ENCODE measurements at places on chromosomes 11 and 22.
A peak's percentile ranks its signal among the peaks of the same experiment; 100 is the strongest.

DNA sequence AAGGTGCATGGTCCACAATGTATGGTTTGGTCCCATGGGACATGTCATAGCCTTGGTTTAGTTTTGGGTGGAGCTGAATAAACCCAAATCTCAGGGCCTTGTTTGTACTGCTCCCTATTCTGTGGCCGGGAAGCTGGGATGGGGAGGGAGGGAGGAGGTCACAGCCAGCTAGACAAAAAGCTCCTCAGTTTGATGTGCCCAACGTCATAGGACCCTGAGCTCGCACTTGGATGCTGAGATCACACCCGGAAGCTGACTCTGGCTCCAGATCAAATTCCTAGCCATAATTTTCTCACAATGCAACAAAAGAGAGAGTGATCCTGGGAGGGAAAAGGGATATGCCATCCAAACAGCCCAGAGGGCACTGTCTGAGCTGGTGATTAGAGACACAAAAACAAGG is 1.5 kb downstream of the HSPB2 start:
- no peak for DNase-seq
- peaks cover 7% of the 10 kb centered on the region for H3K27me3 ChIP-seq
- peak overlapping the region; percentile 98 for H3K27ac ChIP-seq
- no peak overlapping the region for H3K4me3 ChIP-seq
- no peaks in the 10 kb centered on the region for H3K36me3 ChIP-seq
- H3K4me1 ChIP-seq = peaks cover 36% of the 10 kb centered on the region

GRCh38 chr11:45267652-45268299 is 18.4 kb downstream of the SYT13 start:
- no peak overlapping the region for H3K4me3 ChIP-seq
- H3K36me3 ChIP-seq = no peaks in the 10 kb centered on the region
- no peak overlapping the region for H3K27ac ChIP-seq

DNA sequence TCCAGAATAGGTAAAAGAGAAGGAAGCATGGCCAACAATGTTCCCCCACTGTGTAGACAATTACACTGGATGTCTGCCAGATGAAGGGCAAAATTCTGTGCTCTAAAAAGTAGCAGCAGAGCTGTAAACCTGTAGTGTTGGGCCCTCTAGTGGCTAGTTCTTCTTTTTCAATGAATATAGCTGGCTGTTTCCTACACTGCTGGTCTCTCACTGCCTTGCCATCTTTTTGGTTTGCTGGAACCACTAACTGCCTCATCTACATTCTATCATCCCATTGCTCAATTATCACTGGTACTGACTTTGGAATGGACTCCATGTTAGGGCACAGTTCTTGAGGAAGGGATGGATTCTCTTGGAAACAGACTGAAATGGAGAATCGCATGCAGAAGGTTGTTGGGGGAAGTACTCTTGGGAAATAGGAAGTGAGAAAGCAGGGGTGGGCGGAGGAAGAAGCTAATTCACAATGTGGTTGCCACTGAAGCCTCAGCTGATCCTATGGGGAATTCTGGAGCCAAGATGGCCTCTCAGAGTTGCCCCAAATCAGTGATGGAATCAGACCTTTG is 17.9 kb downstream of the KCNE3 start:
- no peak overlapping the region for H3K27ac ChIP-seq
- no peaks in the 10 kb centered on the region for H3K36me3 ChIP-seq

GRCh38 chr11:115255006-115255762 is 249.0 kb downstream of the CADM1 start:
- no peak for DNase-seq
- no peak overlapping the region for H3K4me3 ChIP-seq
- no peak overlapping the region for H3K27ac ChIP-seq
- H3K36me3 ChIP-seq = no peaks in the 10 kb centered on the region
- no peaks in the 10 kb centered on the region for H3K4me1 ChIP-seq
